ENCODE measurements at places on chromosomes 4 and X.

- no peak for DNase-seq
These were observed 29.1 kb downstream of the NAF1 start for GRCh38 chr4:163137581-163137980.

GRCh38 chrX:22577181-22577580 is 304.5 kb downstream of the CBLL2 start:
- DNase-seq, result no peak

DNA sequence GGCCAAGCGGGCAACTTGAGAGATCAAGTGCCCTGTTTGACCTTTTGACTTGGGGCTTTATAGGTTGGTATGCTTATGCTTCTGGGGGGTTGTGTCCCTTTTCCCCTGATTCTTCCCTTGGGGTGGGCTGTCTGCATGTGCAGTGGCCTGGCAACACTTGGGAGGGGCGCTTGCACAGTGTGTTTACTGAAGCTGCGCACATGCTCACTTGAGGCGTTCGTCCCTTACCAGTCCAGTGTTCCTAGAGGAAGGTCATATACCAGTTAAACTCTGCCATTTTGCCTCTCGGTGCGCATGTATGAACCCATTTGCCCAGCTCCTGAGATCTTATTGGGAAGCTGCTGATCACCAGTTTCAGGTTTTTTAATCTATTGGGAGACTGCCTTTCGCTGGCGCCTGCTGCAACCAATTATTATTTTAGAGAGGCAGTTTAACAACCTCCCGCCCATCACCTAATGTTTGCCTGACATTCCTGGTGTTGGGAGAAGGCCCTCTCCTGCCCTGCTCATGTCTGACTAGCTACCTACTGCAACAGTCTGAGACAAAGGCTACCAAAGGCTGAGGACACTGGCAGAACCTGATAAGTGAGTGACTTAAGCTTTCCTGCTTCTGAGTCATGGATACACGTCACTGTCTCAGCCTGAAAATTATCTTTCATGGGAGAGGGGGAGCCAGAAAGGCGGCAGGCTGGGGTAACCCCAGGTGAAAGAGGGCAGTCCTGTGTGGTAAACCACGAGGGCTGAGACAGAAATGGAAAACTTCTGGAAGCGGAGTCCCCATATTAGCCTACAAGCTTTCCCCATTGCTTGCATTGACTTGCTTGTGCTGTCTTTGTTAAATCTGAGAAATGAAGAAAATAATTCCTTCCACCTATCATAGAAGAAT is 97.6 kb downstream of the CPE start:
- no peak for DNase-seq

GRCh38 chrX:106243376-106243775 is 75.3 kb downstream of the PWWP3B start:
- no peak for DNase-seq

GRCh38 chrX:14529290-14529989 is at the start of gene GLRA2:
TSS of gene GLRA2 (plus strand) at chrX:14529536. CDS start at chrX:14530058, 522 bp downstream.
- no peak for DNase-seq

GRCh38 chr4:145289403-145290076 is 109.2 kb upstream of the OTUD4 start:
- no peak for DNase-seq

DNA sequence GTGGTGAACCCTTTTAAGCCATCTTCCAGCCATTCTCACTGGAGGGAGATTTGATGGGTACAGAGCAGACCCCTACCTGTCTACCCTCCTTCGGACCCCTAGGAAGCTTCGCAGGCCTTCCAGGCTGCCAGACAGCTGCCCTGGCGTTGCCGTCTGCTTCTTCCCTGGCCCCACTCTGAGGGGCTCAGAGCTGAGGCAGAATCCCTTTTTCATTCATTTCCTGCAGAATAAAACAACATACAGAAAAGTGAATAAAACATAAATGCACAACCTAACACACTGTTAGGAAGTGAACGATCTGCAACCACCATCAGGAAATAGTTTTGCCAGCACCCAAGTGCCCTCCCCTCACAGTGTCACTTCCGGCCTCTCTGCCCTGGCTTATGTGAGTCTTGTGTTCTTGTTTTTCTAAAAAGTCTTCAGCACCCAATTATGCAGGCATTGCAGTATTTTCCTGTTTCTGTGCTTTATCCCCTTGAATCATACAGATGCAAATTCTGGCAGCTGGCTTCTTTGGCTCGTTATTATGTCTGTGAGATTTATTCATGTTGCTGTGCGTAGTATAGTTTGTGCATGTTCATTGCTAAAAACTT is 5.6 kb upstream of the ADD1 start:
- DNase-seq, result peak; percentile 34

- DNase-seq, result no peak
These were observed 16.8 kb upstream of the THOC2 start for GRCh38 chrX:123749643-123750042.

DNA sequence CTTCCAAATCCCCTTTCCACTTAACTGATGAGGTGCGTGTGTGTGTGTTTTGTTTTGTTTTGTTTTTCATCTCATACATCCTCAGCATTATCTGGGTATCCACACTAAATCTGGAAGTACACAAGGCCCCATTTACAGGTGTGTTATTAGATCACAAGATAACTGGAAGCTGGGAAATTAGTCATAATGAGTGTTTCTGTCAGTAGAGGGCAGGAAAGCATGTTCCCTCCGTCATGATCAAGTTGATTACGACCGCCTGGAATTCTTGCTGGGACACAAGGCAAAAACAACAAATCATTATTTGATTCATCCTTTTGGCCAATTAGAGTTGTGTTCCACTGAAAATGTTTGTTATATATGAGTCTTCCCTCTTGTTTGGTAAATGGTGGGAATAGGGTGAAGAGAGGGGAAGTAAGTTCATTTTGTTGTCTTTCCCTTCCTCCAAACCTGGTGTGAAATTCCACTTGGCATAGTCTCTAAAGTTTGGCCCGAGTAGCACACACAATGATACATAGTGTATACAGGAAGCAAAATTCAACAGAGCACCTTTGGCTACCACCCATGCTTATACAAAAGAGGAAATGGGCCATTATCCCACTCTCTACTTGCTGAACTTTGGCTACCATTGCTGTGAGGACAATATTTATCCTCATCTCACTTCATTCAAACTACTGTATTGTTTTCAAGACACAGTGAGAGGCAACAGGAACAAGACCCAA is 33.3 kb upstream of the TLL1 start:
- DNase-seq, result no peak

GRCh38 chr4:36712013-36712412 is 430.6 kb downstream of the DTHD1 start:
- no peak for DNase-seq

DNA sequence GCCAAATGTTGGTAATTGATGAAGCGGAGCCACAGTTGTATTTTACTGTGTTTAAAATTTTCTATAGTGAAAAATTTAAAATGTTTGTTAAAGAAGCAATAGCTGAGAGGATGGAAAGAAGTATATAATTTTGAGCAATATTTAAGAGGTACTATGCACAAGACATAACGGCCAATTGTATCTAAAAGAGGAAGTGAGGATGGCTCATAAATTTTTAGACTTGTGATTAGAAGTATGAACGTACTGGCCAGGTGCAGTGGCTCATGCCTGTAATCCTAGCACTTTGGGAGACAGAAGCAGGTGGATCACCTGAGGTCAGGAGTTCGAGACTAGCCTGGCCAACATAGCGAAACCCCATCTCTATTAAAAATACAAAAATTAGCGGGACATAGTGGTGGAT is 12.7 kb upstream of the HHIP start:
- DNase-seq, result no peak

GRCh38 chrX:152640034-152640818 is 2.5 kb downstream of the GABRQ start:
- DNase-seq, result no peak

- no peak for DNase-seq
These were observed 19.6 kb downstream of the SRPX2 start for GRCh38 chrX:100663642-100664041.

GRCh38 chrX:126339928-126340327 is 173.8 kb upstream of the DCAF12L2 start:
- DNase-seq, result no peak

DNA sequence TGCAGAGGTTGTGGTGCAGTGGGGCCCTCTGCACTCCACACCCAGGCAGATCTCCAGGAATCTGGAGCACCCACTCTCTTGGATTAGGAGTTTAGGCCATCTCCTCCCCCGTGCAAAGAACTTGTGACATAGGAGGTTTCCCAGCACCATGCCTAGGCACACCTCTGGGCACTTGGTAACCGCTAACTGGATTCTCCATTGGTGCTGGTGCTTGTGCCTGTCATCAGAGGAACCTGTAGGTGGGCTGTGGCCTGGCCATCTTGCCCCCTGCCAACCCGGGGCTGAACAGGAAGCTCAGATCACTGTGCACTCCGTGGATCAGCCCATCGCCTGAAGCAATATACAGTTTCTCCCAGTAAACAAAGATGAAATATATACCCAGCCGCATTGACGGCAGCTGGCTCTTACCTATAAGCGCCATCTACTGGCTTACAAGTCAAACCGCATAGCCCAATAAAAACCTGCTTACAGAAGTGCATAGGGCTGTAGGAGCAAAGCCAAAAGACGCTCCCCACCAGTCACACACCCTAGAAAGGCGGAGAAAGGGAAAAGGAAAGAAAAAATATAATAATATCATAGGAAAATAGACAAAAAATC is 19.1 kb upstream of the TEX13B start:
- no peak for DNase-seq

- DNase-seq, result no peak
These were observed 36.6 kb upstream of the SH3D19 start for GRCh38 chr4:151361966-151362365.

- DNase-seq, result no peak
These were observed 60.8 kb downstream of the WDFY3 start for GRCh38 chr4:84905646-84906045.

- DNase-seq, result no peak
These were observed 191.3 kb upstream of the GATB start for GRCh38 chr4:151952137-151952536.

GRCh38 chr4:146236216-146236615 is 21.9 kb downstream of the REELD1 start:
- DNase-seq, result no peak

DNA sequence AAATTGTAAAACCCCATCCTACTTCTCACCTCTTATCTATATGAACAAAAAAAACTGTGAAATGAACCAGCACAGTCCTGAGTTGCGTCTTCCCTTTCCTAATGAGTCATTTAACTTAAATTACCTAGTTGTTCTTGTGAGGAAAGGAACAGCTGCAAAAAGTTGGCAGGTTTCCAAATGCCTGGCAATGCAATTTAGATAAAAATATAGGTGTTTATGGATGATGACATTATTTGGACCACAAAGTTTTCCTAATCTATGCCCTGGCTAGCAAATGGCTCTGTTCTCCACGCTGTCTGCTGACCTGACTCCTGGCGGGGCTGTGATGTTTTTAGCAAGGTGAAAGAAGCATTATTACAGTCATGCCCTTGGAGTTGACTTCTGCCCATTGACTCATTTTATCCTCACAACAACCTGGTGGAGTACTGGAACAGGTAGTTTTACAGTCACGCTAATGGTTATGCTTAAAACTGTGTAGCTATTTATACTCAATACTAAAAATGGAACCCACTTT is 29.8 kb upstream of the RELL1 start:
- no peak for DNase-seq

DNA sequence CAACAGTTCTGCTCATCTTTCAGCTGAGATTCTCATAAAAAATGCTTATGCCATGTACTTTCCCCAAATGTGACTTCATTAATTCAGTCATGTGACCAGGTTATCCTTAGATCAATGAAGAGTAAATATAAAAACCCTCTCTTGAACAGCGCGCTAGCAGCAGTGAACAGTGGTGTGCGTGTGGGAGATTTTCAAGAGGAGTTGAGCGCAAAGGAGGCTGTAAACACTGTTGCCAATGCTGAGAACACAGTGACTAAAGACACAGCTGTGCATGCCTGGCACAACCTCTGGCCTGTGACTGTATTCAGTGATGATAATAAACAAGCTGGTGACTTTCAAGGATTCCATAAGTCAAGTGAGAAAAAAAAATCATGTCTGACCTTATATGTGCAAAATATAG is 25.1 kb downstream of the MSX1 start:
- no peak for DNase-seq

Measured in stimulated activated CD8-positive, alpha-beta memory T cell treated with anti-CD3 and anti-CD28 coated beads, Interleukin-7, amount 100 ng/mL, for 24 hours (primary cell).